ENCODE measurements at places on chromosomes 3 and 15.

DNA sequence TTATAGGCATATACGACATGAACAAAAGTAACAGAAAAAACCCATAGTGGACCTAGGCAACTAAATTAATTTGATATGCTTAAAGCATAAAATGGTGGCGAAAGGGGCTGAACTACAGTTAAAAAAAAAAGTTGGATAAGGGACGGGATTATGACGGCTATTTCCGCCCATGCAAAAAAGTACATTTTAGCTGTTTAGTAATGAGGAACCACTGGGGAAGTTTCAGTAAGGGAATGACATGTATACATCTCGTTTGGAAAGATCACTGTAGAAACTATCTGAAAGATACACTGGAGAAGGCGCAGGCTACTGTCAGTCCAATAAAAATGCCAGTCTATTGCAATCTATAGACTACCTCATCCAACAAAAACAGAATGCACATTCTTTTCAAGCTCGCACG is 65.6 kb downstream of the ZNF148 start:
- no peak for DNase-seq

DNA sequence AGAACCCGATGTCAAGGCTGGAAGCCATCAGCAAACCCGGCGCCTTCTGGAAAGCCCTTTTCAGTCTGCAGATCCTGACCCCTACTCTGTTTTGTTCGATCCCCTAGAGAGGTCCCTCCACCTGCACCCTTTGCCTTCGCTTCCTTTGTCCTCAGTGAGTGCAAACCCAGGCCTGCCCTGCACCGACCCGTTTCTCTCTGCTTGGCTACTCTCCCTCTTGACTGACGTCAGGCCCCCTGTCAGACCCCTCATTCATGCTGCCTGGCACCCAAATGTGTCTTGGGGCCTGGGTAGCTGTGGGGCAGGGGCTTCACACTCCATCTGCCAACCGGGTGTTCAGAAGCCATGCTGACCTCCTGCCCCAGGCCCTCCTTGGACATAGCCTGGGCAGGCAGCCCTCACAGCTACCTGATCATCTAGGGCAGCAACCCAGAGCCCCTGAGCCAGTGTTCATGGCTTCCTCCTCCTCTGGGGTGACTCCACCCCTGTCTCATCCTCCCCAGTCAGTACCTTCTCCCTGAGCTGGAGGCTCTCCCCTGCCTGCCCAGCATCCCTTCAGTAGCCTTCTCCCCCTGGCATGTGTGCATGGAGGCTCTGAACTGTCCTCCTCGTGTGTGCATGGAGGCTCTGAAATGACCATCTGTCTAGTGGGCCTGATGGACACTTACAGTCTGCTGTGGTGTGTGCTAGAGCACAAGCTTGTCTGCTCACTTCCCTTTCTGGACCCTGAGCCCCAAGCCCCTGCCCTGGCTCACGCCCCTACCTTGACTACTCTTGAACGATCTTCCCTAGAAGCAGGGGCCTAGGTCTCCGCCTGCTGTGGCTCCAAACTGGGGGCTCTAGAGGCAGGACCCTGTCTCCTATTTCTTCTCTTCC is 69.4 kb downstream of the EXOG start:
- DNase-seq: no peak

DNA sequence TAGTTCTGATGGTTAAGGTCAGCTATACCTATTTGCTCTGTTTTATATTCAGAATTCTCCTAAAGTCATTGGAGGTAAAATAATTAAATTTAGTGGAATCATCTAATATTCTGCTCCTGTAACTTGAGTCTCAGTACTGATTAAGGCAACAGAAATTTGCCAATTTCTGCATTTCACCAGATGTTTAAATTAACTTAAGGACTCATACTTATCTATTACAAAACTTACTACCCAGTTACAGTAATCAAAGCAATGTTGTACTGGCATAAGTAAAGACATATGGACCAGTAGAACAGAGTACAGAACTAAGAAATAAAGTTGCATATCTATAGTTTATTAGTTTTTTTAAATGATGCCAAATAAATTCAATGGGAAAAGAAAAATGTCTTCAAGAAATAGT is 1043.8 kb downstream of the OTOL1 start:
- DNase-seq: no peak

GRCh38 chr15:59689626-59690236 is 611 bp upstream of the BNIP2 start:
- no peak for DNase-seq

- DNase-seq: no peak
Observed at GRCh38 chr15:38054488-38054887, 120.0 kb downstream of the TMCO5A start.

- no peak for DNase-seq
Observed at GRCh38 chr15:66829551-66830121, 127.6 kb downstream of the SMAD6 start.

DNA sequence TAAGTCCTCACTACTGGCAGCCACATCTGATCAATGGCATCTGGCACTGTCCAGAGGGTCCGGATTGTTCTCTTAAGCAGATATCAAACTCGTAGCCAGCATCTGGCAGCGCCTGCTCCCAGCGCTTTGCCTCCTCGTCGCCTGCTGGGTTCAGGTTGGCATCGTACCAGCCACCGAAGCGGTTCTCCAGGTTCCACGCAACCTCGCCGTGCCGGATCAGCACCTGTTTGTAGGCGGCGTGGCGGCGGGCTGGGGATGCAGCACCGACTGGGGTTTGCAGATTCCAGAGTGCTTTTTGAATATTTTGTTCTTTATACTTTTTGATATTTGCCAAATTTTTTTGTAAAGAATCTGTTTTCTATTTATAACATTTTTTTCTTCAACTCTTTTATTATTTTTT is 111.6 kb downstream of the NR2F2 start:
- DNase-seq: no peak

DNA sequence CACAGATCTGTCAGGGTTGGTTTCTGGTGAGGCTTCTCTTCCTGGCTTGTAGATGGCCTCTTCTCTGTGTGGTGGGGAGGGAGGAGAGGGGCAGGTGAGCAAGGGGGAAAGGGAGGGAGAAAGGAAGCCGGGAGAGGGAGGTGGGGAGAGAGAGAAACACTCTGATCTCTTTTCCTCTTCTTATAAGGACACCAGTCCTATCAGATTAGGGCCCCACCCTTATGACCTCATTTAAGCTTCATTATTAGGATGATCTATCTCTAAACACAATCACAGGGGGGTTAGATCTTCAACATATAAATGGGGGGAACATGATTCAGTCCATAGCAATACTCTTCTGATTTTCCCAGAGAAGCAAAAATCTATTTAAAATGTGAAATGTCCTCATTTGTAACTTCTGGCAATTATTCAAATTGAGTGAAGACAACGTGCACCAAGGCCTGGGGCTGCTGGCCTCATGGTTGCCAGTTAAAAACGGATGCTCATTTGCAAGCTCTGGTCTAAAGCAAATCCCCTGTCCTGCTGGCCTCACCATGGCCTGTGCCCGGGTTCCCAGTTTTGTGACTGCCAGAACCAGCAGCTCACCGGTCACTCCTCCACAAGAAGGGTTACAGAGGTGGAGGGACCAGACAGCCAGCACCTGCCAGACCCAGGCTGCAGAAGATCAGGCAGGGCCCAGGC is 8.3 kb downstream of the POMGNT2 start:
- DNase-seq: no peak

- DNase-seq: no peak
Observed at GRCh38 chr15:26115229-26115943, 252.3 kb upstream of the ATP10A start.

DNA sequence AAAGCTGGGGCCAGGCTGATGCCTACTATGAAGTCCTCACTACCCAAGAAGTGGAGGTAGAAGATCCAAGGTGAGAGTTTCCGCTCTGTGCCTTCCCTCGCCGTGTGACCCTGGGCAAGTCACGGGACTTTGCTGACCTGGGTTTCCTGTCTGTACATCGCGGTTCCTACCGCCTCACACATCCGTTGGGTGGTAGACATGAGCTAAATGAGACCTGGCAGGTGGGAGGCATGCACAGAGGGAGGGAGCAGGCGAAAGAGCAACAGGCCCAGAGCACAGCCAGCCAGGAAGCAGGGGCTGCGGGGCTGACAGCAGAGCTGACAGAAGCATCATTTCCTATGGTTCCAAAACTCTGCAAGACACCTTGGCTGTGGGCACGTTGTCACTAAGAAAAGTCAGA is 157.3 kb upstream of the BHLHE40 start:
- no peak for DNase-seq

GRCh38 chr15:80171787-80172186 is 19.0 kb downstream of the FAH start:
- DNase-seq: no peak

DNA sequence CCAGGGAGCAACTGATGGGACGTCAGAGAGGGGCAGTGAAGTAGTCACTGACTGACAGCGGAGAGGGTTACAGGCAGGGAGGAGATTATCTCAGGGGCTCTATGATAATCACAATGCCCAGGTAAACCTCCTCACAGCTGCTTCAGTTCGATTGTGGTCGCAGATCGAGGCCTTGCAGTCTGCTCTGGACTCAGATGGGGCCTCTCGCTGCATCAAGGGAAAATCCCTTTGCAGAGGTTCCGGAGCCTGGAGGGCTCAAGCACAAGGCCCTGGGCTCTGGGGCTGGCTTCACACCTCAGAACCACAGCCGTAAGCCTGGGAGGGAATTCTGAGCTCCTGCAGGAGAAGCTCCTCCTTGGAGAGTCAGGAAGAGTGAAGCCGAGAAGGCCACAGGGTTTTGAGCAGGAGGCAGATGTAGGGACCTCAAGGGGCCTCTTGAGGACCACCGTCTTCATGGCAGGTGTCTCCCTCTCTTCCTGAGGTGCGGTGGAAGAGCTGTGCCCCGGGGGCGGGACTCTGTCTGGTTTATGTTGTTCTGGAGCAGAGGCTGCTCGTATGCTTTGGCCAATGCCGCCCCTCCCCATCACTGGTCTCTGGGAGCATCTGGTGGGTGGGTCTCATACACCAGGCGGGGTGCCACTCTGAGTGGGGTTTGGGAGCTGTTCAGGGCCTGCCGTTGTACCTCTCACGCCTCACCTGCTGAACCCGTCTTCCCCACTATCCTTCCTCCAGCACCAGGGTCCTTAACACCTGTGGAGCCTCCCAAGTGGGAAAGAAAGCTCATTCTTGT is 19.5 kb upstream of the SNRPA1 start:
- DNase-seq: no peak

- DNase-seq: no peak
Observed at GRCh38 chr15:76196269-76197231, 114.7 kb downstream of the ETFA start.

- no peak for DNase-seq
Observed at GRCh38 chr15:62726461-62726860, 316.1 kb upstream of the TPM1 start.

DNA sequence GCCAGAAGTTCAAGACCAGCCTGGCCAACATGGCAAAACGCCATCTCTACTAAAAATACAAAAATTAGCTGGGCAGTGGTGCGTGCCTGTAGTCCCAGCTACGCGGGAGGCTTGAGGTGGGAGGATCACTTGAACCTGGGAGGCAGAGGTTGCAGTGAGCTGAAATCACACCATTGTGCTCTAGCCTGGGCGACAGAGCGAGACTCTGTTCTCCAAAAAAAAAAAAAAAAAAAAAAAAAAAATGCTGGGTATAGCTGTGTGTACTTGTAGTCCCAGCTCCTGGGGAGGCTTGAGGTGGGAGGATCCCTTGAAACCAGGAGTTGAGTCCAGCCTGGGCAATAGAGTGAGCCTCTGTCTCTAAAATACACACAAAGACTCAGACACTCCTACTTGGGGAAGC is 32.0 kb downstream of the PPP1R2 start:
- DNase-seq: no peak

GRCh38 chr15:32852771-32853170 is 135.0 kb downstream of the GREM1 start:
- DNase-seq: no peak

GRCh38 chr15:68732451-68732850 is 88.2 kb downstream of the ANP32A start:
- no peak for DNase-seq

- peak; percentile 41 for DNase-seq
Observed at GRCh38 chr3:188123170-188123905, 30.6 kb upstream of the LPP start.

- peak; percentile 18 for DNase-seq
Observed at GRCh38 chr3:134795746-134796280, 753 bp downstream of the EPHB1 start.

DNA sequence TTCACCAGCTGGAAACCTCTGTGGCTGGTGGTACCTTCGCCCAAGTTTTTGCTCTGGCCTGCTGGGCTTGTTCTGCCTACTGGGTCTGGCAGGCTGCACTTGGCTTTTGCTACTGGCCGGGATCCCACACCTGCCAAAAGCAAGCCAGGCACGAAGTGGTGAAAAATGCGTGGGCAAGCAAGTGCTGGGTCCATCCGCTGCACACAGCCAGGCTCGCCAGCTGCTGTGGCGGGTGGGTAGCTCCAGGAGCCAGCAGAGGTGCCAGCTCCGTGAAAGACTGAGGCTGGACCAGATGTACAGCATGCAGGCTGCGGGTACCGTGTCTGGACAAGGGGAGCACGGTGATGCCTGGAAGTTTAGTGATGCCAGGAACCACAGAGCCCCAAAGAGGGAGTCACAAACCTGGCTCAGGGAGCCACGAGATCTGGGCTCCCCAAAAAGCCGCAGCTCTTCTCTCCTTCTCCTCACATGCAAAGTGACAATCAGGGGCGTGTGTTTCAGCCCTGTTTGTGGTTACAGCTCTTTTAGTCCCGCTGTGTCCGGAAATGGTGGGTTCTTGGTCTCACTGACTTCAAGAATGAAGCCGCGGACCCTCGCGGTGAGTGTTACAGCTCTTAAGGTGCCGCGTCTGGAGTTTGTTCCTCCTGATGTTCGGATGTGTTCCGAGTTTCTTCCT is 1455.6 kb upstream of the GBE1 start:
- no peak for DNase-seq
